ENCODE measurements at places on chromosomes 13 and 19.

DNA sequence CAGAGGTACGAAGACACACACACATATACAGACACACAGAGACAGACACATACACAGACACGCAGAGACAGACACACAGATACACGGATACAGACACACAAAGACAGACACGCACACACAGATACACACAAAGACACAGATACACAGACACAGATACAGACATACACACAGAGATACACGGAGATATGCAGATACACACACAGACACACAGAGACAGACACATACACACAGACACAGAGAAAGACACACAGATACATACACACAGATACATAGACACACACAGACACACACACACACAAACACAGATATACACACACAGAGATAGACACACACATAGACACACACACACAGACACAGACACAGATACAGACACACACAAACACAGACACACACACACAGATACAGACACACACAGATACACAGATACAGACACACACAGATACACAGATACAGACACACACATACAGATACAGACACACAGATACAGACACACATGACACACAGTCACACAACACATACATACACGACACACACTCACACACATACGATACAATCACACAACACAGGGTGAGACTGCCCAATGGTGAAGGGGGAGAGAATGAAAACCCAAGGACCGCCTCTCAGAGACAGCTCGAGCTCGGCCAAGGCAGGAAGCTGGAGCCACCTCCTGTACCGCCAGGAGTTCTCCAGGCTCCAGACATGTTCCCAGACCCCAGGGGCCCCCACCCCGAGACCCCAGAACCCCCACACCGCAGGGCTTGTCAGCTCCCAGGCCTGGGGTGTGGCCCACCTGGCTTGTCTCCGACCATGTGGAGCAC lies 8.8 kb upstream of the CCER2 start:
- DNase-seq = no peak

GRCh38 chr19:38919837-38920601 lies 8.0 kb upstream of the CCER2 start:
- DNase-seq = no peak

GRCh38 chr13:28850226-28850625 lies 30.1 kb downstream of the MTUS2 start:
- DNase-seq = no peak

DNA sequence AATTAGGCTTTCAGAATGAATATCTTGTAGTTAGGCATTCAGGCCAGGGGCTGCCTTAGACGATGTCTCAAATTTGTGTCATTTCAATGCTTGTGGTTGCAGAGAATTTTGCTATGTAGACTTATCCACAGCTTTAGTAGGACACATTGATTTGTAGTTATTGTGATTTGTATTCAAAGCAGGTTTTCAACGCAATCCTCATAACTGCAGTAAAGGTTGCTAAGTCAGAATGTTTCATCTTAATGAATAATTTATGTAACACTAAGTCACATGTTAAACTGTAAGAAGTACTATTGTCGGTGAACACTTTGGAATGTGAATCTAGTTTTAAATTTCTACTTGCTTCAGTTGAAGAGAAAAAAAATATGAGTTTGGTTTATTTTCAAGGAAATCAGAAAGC lies 1117.2 kb upstream of the SPRY2 start:
- no peak for DNase-seq

DNA sequence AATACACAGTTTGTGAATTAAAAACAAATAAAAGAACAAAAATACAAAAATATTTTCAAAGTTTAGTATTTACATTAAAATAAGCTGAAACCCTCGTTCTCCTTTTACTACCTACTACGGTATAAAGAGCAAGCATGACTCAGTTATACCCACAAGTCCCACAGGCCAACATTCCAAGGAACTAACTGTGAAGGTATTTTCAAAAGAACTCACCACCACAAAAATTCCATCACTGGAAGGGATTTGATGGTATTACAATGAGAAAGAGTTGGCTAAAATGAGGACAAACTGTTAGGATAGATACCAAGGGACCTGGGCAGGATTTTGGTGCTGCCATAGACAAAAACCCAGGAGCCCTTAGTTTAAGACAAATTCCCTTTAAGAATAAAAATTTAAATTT lies 122.7 kb downstream of the TBC1D4 start:
- no peak for DNase-seq

DNA sequence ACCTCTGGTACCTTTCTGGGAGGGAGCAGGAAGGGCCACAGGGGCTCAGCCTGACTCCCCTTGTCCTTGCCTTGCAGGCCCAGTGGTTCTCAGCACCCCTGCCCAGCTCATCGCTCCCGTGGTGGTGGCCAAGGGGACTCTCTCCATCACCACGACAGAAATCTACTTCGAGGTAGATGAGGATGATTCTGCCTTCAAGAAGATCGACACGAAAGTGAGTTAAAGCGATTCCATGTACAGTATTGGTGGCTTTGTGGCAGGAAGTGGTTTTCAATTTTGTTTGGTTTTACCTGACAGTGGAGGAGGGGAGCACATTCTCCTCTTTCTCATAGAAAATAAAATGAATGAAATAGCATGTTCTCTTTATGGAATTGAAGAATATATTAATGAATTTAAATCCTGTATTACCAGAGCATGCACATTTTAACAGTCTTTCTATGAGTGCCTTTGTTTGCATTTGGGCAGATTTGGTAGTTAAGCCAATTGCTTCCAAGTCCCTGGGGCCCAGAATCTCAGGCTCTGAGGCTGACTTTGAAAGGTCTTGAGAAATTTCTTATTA lies 4.1 kb downstream of the MAB21L1 start:
- no peak for DNase-seq

DNA sequence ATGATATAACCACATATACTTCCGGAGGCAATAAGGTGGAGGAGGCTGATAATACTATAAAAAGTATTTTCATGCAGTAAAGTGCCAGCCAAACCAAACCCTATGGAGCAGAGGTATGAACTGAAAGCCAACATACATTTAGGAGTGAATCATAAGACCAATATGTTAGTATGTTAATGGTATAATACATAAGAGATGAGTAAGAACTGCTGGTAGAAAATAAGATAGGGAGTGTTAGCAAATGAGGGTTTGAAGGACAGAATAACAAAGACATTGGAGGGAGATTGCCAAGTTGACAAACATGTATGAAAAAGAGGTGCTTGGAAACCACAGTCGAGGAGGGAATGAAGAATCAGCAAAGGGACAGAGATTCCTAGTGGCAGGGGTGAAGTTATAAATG lies 10.8 kb downstream of the ENOX1 start:
- no peak for DNase-seq

DNA sequence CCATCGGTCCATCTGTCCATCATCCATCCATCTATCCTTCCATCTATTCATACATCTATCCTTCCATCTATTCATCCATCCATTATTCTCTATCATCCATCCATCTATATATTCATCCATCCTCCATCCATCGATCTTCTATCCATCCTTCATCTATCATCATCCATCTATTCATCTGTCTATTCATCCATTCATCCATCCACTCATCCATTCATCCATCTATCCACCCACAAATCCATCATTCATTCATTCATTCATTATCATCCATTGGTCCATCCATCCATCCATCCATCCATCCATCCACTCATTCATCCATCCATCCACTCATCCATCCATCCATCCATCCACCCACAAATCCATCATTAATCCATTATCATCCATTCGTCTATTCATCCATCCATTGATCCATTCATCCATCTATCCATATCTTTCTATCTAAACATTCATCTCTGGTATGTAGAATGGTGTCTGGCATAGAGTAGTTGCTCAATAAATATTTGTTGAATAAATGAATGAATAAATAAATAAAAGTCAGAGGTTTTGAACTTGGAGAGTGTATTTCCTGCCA lies 36.6 kb downstream of the ZNF536 start:
- no peak for DNase-seq

DNA sequence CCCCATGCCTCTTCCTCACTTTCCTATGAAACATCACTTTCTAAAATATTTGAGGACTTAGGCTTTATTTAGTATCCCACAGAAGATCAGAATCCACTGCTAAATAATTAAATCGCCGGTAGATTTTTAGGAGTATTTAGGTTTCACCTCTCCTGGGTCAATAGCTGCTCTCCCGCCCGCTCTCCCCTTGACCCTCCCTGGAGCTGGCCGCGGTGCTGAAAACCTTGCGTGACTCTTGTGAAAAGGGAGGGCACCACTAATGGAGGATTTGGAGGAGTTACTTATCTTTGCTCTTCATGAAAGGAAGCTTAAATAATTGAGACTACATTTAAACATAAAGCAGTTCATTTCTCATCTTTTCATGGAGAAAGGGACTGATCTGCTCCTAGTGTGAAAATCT lies 14.1 kb downstream of the POU4F1 start:
- DNase-seq = no peak

DNA sequence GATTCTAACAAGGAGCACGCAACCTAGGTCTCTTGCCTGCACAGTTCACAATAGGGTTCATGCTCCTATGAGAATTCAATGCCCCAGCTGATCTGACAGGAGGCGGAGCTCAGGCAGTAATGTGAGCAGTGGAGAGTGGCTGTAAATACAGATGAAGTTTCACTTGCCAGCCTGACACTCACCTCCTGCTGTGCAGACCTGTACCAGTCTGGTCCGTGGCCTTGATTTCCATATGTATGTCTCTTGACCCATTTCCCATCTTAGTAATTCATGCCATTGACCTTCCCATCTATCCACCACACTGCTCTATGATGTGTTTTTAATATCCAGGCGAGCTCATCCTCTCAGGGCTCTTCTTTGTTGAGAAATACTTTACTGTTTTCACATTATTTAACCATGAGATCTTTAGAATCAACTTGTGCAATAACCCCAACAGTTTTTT lies 95.2 kb downstream of the LRCH1 start:
- DNase-seq = no peak

DNA sequence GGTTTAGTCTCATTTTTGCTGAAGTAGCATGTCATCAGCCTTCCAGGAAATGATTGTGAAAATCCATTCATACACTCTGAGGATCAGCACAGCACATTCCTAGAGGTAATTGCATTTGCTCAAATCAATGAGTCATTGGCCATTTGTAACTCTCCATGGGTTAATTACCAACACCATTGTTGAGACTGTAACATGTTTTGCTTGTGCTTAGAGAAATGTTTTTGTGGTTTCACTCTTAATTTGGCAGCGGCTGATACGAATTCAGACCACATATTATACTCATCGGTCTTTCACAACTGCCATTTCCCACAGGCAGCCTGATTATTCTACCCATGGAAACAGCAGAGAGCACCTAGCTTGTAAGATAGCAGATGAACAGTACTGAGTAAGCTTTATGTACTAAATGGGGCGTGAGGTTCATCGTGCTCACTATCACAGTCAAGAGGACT lies 110.3 kb downstream of the NHLRC3 start:
- no peak for DNase-seq

DNA sequence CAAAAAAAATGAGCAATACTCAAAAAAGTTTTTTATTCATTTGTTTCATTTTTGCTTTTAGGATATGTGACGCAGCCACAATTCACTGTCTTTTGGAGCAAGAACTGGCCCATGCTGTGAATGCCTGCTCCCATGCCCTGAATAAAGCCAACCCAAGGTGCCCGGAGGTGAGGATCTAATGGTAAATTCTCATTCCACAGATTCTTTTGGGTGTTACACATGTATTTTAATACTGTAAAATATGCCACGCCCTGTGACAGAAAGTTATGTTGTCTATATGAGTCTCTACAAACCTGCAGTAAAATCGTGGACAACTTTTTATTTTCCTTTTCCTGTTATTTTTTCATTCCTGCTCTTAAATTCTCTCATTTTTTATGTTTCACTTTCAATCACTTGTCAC lies 57.5 kb upstream of the AKAP11 start:
- DNase-seq = no peak

DNA sequence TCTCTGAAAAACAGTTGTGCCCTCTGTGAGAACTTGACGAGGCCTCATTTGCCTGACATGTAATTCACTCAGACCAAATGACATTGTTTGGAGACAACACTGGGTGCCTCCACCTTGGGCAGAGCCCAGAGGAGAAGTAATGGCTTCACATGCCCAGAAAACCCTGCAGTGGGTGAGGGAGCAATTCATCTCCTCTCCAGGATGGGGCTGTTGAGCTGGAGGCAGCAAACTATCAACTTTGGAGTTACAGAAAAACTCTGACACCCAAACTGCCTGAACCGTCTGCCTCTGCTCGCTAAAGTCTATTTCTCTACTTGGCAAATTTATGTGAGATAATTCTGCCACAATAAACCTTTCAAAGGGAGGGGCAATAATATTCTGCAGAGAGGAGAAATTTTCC lies 146.9 kb downstream of the DCLK1 start:
- no peak for DNase-seq

DNA sequence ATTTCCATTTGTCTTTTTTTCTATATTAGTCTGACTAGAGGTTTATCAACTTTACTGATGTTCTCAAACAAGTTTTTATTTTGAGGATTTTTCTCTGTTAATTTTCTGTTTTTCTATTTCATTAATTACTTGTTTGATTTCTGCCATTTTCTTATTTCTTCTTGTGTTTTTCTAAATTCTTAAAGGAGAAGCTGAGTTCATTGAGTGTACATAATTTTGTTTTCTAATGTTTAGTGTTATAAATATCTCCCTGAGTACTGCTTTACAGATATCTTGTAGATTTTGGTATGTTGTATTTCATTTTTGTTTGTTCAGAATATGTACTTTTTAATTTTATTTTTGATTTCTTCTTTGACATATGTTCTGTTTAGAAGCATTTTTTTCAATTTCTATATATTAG lies 1404.3 kb upstream of the MIR17HG start:
- DNase-seq = no peak

GRCh38 chr19:31348481-31349159 lies 616 bp downstream of the TSHZ3 start:
- no peak for DNase-seq

- DNase-seq = no peak
These were observed 383.6 kb downstream of the SLITRK1 start for GRCh38 chr13:83498481-83499190.

- DNase-seq = peak; percentile 67
These were observed 25.3 kb upstream of the OR10H2 start for GRCh38 chr19:15702534-15702930.

DNA sequence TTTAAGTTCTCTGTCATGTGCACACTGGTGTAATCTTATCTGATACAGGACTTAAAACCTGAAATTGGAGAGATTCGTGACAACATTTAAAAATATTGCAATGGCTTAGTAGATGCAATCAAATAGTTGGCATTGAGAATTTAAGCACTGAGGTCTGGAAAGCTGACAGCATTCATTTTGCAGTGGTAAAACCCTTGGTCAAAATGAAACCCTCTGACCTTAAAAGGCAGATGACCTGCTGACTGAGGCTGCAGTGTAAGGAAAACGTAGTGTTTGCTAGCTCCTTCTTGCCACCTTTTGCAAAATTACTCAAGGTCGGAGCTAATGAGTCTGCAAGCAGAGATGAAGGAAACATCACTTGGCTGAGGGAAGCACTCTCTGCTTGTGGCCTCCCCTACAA lies 150.6 kb downstream of the KCTD12 start:
- DNase-seq = no peak

GRCh38 chr19:31257426-31258130 lies 91.7 kb downstream of the TSHZ3 start:
- DNase-seq = no peak
